ENCODE measurements at places on chromosomes 11 and 22. TPM values are rescaled to one million over a fixed set of nuclear protein-coding genes. Genes with fewer than 3 reads are reported as not detected.

INS gene
- not detected for total RNA-seq

MUC15 gene
- total RNA-seq: 4.2 TPM

TRABD gene
- total RNA-seq: 31.5 TPM

APOL4 gene
- not detected for total RNA-seq

MPPED1 gene
- total RNA-seq: not detected

Data from A375 (cell line).